CD14-positive monocyte (primary cell): ENCODE measurements at places on chromosomes 3 and 15.

DNA sequence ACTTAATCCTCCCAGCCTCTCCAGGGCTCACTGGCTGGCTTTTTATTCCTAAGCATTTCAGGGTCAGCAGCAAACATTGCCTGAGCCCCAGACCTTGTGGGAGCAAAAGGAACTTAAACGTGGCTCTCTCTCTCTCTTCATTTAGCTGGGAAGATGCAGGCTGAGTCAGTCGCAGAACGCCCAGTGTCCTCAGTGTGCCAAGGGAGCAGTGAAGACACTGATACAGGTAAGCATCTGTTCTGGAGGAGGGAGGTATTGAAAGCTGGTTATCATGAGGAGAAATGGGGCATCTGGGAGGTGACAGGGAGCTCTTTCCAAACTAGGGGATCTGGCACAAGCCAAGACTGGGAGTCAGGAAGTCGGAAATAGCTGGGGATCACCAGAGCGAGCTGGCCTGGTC is 4.3 kb downstream of the RHOV start:
- no peak for DNase-seq

DNA sequence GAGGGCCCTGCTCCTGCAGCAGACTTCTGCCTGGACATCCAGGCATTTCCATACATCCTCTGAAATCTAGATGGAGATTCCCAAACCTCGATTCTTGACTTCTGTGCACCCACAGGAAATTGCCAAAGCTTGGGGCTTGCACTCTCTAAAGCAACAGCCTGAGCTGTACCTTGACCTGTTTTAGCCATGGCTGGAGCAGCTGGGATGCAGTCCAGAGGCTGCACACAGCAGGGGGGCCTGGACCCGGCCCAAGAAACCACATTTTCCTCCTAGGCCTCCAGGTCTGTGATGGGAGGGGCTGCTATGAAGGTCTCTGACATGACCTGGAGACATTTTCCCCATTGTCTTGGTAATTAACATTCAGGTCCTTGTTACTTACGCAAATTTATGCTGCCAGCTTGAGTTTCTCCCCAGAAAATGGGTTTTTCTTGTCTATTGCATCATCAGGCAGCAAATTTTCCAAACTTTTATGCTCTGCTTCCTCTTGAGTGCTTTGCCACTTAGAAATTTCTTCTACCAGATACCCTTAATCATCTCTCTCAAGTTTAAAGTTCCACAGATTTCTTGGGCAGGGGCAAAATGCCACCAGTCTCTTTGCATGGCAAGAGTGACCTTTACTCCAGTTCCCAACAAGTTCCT is 11.8 kb upstream of the MYO5A start:
- DNase-seq, result no peak

DNA sequence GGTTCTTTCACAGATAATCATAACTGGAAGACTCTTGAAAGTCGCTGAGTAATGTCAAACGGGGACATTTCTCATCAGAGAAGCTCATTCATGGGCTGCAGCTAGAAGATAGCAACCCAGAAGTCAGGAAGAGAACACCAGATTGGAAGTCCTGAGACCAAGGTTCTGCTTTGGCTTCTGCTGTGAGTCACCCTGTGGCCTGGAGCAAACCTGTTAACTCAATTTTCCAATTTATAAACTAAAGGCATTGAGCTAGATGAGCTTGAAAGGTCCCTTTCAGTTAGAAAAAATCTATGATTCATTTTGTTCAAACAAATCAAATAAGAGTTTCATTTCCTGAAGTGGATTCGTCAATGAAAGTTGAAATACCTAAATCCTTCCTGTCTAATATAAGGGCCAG is 402.2 kb downstream of the EPHB1 start:
- DNase-seq, result no peak

- no peak for DNase-seq
Observed at GRCh38 chr3:59914251-59914650, 864.4 kb upstream of the CFAP20DC start.

DNA sequence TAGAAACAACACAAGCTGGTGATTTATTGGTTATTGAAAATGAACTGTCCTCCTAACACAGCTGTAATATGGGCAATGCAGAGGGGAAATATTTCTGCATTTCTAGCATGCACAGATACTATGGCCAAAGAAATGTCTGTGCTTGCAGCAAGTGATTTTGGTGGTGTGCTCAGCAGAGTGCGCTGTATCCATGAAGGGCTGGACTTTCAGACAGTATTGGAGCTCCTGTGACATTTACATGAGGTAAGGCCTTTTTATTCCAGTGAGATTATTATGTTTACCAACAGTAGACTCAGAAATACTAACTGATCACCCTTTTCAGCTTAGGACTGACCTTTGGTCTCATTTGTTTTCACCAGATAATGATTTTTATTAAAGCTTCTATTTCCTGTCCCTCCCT is 1302.6 kb upstream of the EPHA6 start:
- DNase-seq, result no peak

DNA sequence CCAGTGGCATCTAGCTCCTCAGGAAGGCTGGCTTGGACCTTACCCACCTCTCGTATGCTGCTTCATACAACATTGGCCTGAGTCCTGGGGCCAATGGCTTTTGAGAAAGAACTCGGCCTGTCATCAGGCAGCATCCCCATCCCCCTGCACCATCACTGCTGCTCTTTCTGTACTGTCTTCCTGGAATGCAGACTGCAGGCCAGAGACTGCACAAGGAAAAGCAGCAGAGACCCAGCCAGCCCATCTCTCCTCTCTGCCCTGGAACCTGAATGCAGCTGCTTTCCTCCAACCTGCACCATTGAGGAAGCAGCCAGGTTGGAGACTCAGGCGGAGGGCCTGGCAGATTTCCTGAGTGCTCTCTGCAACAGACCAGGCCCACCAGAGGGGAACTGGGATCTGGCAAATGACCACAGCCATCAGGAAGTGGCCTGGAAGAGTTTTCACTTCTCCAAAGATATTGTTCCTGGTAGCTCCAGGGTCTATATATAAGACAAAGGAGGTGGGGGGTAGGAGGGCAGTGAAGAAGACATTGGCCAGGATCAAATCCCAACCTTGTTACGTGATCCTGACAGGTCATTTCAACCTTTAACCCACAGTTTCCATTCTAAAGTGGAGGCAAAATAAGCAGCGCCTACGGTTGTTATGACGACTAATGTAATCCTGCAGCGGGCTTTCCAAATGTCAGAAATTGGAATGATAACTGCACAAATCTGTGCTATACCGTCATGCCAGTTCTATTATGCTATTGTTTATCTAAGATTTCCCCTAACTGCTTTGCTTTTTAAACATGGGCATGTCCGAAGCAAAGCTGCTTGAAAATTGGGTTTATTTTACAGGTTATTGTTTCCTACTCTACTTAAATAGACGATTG is 24.4 kb upstream of the RAB7A start:
- DNase-seq, result no peak

GRCh38 chr3:43892061-43892460 is 201.3 kb downstream of the ABHD5 start:
- DNase-seq, result no peak

DNA sequence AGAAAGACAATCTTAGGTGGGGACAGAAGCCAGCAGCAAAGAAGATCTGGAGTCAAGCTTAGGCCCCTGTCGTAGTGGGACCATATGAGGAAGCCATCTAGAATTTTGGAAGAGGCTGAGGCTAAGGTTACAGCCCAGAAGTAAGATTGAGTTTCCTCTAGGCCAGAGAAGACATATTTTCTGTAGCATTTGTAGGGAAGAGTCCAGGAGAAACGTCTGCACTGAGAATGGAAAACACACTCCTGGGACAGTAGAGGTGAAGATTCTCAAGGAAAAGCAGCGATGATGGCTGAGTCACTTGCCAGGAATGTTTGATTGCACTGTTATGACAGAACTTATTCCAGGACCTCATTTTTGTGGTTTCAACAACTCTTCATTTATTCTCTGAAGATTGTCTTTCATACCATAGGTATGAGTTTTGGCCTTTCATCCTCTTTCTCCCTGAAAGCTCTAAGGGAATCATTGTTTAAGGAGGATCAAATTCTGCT is 107.2 kb downstream of the GTPBP8 start:
- DNase-seq, result no peak

GRCh38 chr3:75320369-75320768 is 343.8 kb upstream of the FRG2C start:
- DNase-seq, result no peak

- DNase-seq, result no peak
Observed at GRCh38 chr3:189289251-189289650, 117.5 kb downstream of the TPRG1 start.

DNA sequence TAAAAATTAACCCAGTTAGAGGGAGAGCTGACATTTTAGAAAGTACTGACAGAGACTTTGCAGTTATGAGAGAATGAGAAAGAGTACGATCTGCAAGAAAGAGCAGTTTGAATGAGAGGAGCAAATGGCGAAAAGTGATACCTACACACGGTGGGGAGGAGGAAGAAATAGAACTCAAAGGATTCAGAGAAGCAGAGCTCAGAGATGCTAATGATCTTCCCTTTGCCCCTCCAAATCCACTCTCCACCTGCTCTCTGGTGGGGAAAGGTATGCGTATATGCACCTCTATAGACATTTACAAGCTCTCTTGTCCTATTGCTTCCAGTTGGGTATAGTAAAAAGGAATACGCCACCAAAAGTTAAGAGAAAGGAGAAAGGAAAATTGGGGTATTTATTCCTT is 123.3 kb upstream of the TTC14 start:
- no peak for DNase-seq

- peak; percentile 85 for DNase-seq
Observed at GRCh38 chr15:69758810-69759790, 306.5 kb downstream of the RPLP1 start.

- DNase-seq, result no peak
Observed at GRCh38 chr3:13371100-13372075, 48.7 kb downstream of the NUP210 start.

DNA sequence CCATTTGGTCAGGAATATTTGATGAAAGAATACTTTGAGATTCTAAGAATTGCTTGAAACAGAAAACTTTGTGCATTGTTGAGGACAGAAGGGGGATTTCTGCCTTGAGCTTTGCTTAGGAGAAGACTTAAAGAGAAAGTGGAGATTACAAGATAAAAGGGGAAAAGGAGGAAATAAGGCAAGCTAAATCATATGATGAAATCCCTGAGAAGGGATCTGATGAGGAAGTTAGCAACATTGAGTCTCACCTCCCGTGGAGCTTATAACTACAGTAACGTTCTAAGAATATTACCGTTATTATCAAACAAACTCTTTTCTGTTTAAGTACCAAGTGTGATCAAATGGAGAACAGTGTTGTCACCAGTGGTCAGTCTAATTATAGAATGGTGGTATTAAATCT is 414.7 kb upstream of the NAALADL2 start:
- DNase-seq, result peak; percentile 61

DNA sequence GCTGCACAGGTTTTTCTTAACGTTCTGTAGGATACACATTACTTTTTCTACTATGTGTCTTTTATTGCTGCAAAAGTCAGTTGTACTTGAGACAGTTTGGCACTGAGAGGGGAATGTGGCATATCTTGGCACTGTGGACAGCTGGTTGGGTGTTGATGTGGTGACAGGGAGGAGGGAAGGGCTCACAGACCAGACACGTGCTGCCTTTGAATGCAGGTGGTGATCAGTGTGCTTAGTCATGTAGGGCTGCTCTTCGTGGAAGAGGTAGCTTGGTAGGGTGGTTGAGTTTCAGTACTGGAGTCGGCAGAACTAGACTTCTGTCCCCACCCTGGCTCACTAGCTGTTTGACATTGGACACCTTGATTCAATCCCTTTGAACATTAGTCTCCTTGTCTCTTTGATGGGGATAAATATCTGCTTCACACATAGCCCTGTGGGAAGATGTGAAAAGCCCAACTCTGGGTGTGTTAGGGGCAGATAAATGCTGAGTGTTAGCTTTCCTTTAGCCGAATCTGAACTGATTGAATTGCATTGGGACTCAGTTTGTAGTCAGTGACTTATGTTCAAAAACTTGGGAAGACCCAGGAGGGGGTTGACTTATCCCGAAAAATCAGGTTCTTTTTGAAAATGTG is 108.4 kb downstream of the PTPRG start:
- no peak for DNase-seq

GRCh38 chr3:172175254-172175599 is 135.8 kb downstream of the FNDC3B start:
- DNase-seq, result no peak

- DNase-seq, result no peak
Observed at GRCh38 chr3:134462331-134462941, 23.3 kb downstream of the ANAPC13 start.

GRCh38 chr3:20136231-20136630 is 49.8 kb downstream of the SGO1 start:
- no peak for DNase-seq

DNA sequence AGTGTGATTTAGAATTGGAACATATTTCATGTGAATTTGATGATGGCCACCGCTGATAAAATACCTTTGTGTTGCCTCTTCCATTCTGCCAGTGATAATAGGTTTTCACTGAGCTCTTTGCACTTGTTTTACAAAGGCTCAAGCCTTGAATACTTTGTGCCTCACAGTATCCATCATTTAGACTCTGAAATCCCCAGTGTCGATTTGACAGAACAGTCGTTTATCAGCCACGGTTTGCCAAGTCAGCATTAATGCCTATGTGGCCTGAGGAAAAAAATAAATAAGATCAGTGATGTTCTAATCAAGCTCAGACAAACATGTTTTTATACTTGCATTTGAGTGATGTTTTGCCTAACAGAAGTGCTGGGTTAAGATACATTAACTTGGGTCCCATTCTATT is 399.1 kb downstream of the RBMS3 start:
- no peak for DNase-seq

DNA sequence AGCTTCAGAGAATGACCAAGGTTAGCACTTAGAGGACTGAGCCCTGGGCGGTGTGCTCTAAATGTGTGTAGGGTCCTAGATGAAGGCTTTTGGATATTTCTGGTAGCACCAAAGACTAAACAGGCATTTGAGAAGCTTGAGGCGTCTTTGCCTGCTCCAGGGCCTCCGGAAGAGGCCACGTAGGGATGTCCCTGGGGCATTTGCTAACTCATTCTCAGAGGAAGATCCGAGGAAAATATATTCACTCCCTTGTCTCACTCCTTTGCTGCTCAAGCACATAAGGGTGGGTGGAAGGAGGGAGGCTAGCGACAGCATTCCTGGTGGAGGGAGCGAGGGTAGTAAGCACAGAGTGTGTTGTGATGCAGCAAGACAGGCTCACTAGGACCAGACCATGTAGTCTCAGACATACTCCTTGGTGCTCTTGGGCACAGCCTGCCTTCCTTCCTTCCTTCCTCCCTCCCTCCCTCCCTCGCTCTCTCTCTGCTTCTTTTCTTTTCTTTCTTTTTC is 38.5 kb upstream of the XCR1 start:
- no peak for DNase-seq

- no peak for DNase-seq
Observed at GRCh38 chr3:114361391-114361790, 67.6 kb downstream of the TIGIT start.

DNA sequence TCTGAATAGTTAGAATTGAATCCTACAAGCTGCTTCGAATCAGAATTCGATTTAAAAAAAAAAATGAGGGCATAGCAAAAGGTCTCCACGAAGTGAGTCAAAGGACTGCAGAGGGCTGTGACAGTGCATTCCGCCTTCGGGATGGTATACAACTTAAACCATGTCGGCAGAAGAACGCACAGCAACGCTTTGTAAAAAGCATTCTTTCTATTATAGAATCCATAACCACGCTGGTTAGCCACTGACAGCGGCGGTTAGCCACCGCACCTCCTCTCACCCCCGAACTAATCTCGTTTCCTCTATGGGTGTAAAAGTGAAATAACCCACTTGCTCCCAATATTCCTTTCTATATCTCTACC is 664 bp upstream of the PIK3CA start:
- no peak for DNase-seq

GRCh38 chr15:96020133-96020532 is 310.4 kb upstream of the NR2F2 start:
- DNase-seq, result no peak
